ENCODE measurements at places on chromosomes 7 and 10. TPM values are rescaled to one million over a fixed set of nuclear protein-coding genes. Genes with fewer than 3 reads are reported as not detected.

DNA sequence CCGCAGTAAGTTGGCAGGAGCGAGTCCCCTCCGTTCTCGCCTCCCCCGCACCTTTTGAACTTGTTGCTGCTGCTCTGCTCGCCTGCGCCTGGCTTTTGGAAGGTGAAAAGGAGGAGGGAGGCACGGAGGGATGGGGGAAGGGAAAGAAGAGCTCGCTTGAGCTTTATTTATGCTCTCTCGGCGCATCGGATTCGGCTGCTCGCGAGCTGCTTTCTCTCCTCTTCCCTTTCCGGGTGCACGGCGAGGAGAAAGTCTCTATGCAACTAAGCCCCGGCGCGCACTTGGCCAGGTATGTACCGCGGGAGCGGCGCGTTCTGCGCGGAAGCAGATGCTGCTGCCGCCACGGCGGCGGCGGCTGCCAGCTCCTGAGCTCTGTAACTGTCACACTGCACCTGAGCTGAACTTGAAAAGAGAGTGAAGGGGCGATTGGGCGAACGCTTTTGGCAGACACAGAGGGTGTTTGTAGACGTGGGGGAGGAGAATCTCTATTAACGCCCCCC is 551 bp downstream of the KCND2 start:
- DNase-seq: no peak

DNA sequence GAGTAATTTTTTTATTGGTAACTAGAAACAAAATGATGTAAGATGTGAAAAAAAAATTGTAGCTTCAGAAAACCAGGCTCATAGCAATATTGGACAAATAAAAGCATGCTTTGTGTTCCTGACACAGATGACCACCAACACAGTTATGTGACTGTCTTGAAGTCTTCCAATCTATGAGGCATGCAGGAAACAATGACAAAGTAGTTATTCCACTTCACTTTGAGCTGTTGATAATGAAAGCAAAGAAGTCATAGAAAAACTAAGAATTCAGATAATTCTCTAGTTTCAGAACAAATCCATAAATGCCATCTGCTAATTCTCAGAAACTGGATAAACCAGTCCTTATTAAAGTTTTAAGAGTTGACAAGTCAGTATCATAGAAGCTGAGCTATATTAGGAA is 378.4 kb upstream of the SEMA3D start:
- DNase-seq: no peak

- no peak for DNase-seq
Observed at GRCh38 chr10:93034426-93034825, 26.2 kb upstream of the CYP26C1 start.

The TAS2R41 gene
- not detected for total RNA-seq

GRCh38 chr10:13365243-13365642 is 17.1 kb upstream of the SEPHS1 start:
- DNase-seq: no peak

The PDK4 gene
- 227 TPM for total RNA-seq

DNA sequence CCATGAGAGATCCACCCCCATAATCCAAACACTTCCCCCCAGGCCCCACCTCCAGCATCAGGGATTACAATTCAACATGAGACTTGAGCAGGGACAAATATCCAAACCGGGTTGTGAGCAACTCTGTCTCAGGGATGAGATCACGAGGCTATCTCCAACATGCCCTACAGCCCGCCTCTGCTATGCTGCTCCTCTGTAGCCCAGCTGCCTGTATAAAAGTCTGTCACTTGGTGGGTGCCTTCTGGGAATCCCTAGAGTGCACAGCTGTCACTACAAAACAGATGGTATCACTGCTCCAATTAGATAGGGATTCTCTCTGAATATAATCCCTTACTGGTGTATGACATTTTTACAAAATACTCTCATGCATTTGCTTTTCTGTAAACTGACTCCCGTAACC is 114.9 kb upstream of the NANOS1 start:
- no peak for DNase-seq

The RAMP3 gene
- total RNA-seq: 586 TPM

DNA sequence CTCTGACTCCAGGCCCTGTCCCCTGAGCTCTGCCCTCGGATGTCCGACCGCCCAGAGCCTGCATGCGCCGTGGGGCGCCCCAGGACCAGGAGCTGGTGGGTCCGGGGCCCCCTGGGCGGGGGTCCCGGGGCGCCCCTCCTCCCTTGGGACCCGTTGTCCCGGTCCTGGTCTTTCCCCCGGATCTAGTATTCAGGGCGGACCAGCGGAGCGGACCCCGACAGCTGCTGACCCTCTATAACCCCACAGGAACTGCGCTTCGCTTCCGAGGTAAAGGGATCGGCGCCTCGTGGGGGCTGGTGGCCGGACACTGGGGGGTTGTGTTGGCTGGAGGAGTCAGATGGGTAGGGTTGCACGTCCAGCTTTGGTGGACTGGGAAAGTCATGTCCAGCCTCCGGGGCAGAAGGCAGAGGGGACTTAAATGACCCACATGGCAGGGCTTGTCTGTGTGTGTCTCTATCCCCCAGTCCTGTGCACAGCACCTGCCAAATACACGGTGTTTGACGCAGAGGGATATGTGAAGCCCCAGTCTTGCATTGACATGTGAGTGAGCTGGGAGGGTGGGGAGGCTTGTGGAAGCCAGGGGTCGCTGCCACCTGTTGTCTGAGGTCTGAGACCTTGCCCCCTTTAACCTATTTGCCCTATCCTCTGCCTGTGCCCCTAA is 520 bp downstream of the MOSPD3 start:
- no peak for DNase-seq

The GIMAP2 gene
- 12.3 TPM for total RNA-seq

The OPN4 gene
- not detected for total RNA-seq

DNA sequence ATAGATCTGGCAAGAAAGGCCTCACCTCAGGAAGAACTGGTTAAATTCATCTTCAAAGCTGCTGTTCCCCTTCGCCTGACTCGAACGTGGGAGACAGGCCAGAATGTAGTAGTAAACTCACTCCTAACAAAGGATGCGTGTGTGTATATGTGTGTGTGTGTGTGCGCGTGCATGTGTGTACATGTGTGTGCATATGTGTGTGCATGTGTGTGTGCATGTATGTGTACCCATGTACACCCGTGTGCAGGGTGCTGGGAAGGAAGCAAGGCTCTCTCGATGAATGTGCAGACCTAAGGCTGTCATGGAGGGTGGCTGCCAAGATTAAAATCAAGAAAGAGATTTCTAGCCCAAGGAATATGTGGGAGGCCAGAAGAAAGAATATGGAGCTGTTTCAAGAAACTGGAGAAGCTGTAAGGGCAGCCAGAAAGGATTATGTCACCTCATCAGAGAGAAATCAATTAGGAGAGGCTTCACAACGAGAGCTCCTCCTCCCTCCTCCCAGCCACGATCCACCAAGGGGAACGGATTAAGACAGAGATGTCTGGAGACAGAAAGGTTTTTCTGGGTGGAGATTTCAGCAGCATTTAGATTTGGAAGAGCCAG is 34.0 kb upstream of the LBX1 start:
- DNase-seq: no peak

The C1QL3 gene
- not detected for total RNA-seq

DNA sequence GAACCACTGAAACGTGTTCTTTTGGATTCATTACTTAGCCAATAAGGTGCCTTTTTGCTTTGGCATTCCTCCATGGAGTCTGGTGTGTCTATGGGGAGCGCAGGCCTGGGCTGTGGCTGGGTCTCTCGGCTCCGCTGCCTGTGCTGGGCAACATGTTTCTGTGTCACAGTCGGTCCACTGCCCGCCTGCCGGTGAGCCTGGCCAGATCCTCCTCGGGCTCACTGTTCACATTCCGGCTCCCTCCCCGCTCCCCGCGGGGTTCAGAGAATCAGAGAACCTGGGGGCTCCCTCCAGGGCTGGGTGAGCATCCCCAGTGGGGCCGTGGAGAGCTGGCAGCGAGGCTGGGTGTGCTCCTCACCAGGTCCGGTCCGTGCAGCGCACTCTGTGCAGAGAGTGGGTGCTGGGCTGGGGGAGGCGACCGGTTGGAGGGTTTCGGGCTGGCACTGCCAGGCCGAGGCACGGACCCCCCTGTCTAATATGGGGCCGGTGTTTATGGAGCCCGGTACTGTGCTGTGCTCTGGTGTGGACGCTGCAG is 70.4 kb downstream of the INPP5A start:
- no peak for DNase-seq

Measured in ascending aorta (tissue), 2 donors.